Endodermal cell (in vitro differentiated cells): ENCODE measurements at places on chromosomes 7 and 10.

DNA sequence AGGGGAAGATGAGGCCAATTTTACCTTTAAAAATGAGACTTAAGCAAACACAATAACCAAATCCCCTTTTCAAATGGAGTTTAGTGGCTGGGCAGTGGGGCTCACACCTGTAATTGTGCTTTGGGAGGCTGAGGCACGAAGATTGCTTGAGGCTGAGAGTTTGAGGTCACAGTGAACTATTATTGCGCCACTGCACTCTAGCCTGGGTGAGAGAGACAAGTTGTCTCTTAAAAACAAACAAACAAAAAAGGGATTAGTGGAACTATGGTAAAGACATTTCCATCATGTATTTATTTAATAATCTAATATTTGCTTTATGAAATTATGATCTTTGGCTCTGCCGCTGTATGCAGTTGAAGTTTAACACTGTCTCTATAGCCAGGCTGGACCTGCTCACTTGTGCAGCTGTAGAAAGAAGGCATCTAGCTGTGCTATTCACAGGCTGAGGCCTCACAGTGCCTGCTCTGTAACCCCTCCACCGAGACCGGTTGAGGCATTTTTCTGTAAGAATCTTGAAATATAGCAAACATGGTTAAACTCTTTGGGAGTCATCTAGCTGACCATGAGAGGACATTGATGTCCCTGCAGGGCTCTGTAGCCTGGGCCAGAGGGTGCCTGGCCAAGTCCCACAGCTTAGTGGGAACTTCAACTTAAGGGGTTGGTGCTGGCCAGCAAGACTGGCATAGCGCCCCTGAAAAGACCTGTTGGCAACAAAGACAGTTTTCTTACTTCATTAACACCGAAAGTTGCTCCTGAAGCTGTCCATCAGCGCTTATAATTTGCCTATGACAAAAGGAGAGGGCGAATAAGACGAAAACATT, 131.8 kb downstream of the BMPER start:
- no peak for DNase-seq

- DNase-seq: no peak
Observed at GRCh38 chr10:12873172-12873571, 128.3 kb downstream of the CCDC3 start.

- DNase-seq: no peak
Observed at GRCh38 chr7:43769281-43769680, 10.8 kb downstream of the BLVRA start.

- no peak for DNase-seq
Observed at GRCh38 chr10:89064748-89065147, 74.2 kb downstream of the FAS start.

DNA sequence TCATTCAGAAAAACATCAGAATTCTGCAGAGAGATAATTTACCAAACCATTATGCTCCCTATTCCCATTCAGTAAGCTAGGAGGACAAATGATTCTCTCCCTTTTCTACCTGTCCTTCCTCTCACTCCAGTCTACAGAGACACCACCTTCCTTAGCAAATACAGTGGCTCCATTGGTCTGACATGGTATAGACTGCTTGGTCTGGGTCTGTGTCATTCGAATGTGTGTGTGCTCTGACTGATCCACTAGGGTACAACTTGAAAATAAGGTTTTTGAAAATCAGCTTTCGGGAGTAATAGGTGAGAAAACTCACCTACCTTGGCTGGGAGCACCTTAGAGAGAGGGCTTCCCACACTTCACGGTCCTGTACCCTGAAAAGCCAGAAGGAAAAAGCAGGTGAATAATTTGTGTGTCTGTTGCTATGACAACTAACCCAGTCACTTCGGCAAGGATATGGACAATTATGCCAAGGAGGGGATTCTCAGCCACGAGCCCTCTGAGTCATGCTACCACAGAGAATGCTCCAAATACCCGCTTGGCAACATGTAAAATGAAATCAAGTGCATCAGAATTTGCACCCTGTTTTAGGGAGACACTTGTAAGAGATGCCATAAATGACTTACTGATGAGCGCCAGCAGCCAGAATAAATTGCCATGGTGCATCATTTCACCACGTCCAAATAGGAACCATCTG, 114.5 kb upstream of the PRKCQ start:
- no peak for DNase-seq

DNA sequence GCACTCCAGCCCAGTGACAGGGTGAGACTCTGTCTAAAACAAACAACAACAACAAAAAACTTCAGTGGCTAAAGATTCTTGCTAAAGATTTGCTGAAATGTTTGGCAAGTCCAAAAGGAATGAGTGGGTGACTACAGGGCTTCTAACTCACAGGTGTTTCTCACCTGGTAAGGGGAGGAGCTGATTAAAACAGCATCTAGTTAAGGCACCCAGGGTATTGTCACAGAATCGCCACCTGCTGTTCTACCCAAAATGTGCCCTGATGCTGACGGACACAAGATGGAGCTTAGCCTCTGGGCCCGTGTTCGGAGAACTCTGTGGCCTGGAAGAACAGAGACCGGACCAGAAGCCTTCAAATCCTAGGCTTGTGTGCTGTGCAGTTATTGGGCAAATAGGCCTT, 336.0 kb upstream of the GALNT17 start:
- peak; percentile 51 for DNase-seq

- DNase-seq: no peak
Observed at GRCh38 chr10:16728266-16728665, 89.0 kb downstream of the RSU1 start.

GRCh38 chr7:25087855-25088254, 37.2 kb downstream of the CYCS start:
- no peak for DNase-seq

DNA sequence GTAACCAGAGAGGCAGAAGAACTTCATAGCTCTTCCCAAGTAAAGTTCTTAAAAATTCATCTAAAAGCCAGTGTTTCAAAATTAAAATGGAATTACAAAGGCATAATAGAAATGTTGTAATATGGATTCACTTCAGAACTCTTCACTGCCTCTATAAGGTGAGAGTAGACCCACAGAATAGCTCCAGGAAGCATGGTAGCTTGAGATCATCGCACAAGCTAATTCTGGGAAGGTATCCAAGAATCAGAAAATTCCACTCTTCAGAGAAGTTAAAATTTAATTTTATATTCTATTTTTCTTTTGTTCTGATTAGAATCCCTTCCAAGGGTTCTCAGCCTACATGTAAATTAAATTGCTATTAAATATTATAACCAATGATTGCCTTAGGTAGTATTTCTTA, 1.5 kb upstream of the DHX32 start:
- DNase-seq: no peak

GRCh38 chr7:21106296-21106732, 319.6 kb upstream of the SP8 start:
- DNase-seq: no peak

GRCh38 chr7:29929018-29929807, 60.4 kb downstream of the SCRN1 start:
- DNase-seq: peak; percentile 52

DNA sequence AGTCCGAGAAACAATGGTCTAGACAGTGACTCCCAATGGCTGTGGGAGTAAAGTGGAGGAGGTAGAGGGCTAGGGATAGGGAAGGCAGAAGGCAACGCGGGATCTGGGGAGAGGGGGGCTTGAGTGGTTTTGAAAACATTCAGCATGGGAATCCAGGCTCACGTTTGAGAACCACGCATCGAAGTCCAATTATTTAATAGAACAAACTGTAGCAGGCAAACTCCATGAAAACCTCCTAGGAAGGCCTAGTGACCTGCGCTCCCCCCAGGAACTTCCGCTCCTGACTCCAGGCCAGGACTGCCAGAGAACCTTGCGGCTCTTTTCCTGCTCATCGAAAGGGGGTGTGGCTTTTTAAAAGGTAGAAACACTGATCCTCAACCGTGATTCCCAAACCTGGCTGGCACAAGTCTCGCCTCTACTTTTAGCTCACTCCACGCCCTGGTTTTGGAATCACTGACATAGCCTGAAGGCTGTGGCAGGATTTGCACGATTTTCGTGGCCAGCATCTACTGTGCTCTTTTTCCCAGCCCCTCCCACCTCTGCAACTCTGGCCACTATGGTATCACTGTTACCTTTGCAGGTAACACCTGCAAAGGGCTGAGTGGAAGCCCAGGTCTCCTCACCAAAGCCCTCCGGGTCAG, 43.4 kb downstream of the MYOF start:
- DNase-seq: peak; percentile 94

DNA sequence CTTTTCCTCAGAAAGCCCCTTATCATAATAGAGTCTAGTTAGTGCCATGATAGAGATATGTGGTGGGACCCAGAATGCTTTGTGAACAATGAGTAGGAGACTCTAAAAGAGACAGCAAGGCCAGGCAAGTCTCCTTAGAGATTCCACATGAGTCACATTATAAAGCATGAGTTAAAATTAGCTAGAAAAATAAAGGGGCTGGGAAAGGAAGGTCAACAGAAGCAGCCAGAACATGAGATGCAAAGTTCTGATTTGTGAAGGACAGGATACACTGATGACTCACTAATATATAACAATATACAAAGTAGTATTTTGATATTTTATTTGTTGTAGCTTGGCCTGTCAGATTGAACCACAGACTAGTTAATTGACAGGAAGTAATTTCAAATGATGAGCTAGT, 25.3 kb upstream of the SNX13 start:
- no peak for DNase-seq

GRCh38 chr7:90839316-90839715, 243.2 kb downstream of the CDK14 start:
- no peak for DNase-seq

- no peak for DNase-seq
Observed at GRCh38 chr7:14324767-14325166, 335.3 kb upstream of the ETV1 start.

GRCh38 chr7:141456298-141456697, 94.9 kb upstream of the AGK start:
- no peak for DNase-seq

- no peak for DNase-seq
Observed at GRCh38 chr10:49418328-49418727, 22.4 kb upstream of the DRGX start.

DNA sequence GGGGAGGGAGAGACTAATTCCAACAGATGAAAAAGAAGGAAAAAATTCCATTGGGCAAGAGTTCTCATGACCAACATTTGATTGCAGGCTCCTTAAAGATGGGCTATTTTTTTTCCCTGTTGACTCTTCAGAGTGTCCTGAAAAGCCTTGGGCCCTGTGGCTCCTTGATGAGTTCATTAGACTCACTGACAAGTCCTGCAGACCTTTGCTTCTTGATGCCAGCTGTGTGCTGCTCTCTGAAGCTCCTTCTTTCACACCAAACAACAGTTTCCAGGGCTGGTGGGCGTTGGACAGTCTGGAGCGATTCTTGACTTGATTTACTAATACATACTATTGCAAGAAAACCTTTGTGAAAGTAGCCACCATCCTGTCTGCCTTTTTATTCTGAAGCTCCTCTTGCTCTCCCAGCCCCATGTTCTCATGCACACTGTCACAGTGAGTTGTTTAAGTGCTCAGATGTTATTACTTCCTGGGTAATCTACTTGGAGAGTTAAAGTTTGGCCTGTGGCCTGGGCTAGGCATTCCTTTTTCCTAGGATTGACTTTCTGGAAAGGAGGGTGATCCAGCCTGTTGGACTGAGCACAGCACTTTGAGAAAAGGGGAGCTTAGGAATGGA, 250.3 kb downstream of the PTEN start:
- DNase-seq: no peak

DNA sequence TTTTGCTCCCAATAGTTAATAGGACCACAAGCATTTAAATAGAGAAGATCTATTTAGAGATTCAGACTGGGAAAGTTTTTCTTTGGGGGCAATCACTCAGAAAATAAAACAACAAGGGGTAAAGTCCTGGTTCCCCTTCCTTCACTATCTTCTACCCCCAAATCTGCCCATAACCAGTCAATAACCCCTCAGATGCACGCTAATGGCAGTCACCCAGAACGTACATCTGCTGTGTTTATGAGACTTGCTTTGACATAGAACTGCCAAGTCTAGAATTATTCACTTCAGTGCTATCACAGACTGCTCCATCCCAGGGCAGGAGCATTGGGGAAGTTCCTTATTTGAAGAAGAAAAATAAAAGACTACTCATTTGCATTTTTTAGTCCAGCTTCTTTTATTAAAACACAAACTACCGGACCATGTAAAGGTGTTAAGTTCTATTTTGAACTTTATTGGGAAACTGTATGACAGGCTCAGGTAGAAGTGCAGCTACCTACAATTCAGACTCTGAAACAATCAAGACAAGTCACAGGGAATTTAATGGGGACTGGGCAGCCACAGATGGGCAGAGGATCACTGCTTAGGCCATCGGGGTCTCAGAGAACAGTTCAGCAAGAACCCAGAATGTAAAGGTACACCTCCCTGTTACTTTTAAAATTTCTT, 38.4 kb downstream of the ANK3 start:
- DNase-seq: no peak

DNA sequence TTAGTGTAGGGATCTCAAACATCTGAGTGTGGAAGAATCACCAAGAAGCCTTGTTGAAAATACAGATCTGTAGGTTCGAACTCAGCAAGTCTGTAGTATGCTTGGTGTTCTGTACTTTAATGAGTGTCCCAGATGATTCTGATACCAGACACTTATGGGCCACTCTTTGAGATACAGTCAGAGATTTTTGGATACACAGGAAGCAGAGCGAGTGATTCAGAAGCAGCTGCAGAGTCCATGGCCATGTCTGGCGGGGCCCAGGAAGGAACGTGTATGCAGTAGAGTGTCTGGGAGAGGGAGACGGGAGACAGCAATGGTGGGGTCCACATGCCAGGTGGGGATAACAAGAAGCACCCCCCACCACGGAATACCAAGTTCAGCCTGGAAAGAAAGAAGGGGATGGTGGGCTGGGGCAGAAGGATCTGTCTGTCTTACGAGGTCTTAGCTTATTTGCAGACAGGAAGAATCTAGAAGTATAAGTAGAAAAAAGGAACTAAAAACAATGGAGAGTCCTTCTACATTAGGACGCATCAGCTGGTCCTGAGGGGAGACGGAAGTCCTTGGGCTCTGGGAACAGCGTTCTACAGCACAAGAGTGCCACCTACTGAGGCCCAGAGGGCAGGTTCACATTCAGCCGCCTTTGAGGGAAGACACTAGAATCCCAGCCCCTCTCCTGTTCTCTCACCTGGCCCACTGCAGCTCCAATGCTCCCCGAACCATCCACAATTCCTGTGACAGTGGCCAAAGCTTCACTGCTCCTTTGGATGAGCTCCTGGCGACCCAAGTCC, 55.4 kb downstream of the SLC37A3 start:
- peak; percentile 84 for DNase-seq

DNA sequence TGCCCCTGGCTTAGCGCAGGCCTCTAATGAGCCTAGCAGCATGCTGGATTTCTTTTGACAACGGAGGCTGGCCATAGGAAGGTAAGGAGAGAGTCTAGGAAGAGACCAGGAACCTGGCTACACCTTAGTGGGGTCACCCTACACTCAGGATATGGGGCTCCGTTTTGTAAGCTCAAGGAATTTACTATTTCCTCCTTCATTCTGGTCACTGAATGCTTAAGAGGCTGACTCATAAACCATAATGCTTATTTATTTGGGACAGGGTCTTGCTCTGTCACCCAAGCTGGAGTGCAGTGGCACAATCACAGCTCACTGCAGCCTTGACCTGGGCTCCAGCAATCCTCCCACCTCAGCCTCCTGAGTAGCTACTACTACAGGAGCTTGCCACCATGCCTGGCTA, 38.4 kb downstream of the CARD11 start:
- no peak for DNase-seq

GRCh38 chr10:126387931-126388911, at the start of gene ADAM12:
Gene ADAM12, minus strand, starts transcription at chr10:126388477. Its CDS starts 332 bp downstream, at chr10:126388145.
- peak; percentile 78 for DNase-seq

- no peak for DNase-seq
Observed at GRCh38 chr10:8133146-8133545, 78.7 kb downstream of the GATA3 start.

GRCh38 chr7:151435971-151436370, 4.0 kb downstream of the CRYGN start:
- DNase-seq: no peak

GRCh38 chr7:151087245-151088018, 1.2 kb downstream of the AGAP3 start:
- no peak for DNase-seq

GRCh38 chr7:37912756-37913155, 3.9 kb downstream of the SFRP4 start:
- DNase-seq: no peak
